Fibroblast of villous mesenchyme (primary cell): ENCODE measurements at places on chromosomes 3 and 15. TPM values are rescaled to one million over a fixed set of nuclear protein-coding genes. Genes with fewer than 3 reads are reported as not detected.

SETMAR gene
- 9.1 and 11.3 TPM in 2 replicates for total RNA-seq

ALG1L2 gene
- total RNA-seq, result 0.86 TPM in 1 of 2 replicates, not detected in the other

- peak; percentile 64 for DNase-seq
These were observed at the start of gene PLCD1 for GRCh38 chr3:38029400-38030125. Gene PLCD1 (minus strand): TSS chr3:38029642. CDS start chr3:38029539, 103 bp downstream.

GRCh38 chr15:41291065-41291631, 41.2 kb downstream of the OIP5 start:
- no peak for DNase-seq

- DNase-seq, result no peak
These were observed 27.8 kb downstream of the COL8A1 start for GRCh38 chr3:99666201-99666600.

IL12A gene
- 0.64 and 2.2 TPM in 2 replicates for total RNA-seq

DNA sequence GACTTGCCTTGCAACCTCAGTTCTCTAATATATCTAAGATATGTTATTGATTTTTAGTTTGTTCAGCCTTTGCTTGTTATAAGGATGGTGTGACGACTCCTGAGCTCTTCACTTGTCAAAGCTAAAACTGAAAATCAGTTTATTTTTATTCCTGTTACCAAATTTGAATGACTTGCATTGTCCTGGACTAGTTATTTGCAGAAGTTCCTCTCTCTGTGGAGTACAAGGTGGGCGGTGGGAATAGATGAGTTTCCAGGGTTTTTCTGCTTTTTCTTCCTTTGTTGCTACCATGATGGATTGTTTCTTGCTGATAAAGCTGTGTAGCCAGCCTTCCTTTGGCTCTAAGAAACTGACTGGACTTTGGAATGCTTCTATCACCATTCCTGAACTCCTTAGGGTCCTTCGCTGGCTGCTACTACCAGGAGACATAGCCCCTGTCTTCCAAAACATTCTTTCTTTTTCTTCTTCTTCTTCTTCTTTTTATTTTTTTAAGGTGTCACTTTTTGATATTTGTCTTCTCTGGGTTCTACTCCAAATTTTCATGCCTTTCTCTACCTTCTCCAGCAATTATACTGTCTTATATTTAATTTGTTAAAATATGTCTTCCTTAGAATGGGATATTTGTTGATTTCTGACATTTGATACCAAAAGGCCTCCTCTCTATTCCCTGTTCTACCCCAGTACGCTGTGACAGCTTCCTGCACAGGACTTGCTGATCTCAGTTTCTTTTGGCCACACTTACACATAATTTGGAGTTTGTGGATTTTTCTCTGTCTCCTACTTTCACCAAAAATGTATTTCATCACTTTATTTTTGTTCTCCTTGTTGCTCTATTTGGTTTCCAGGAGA, 145.1 kb upstream of the THRB start:
- DNase-seq, result no peak

DNA sequence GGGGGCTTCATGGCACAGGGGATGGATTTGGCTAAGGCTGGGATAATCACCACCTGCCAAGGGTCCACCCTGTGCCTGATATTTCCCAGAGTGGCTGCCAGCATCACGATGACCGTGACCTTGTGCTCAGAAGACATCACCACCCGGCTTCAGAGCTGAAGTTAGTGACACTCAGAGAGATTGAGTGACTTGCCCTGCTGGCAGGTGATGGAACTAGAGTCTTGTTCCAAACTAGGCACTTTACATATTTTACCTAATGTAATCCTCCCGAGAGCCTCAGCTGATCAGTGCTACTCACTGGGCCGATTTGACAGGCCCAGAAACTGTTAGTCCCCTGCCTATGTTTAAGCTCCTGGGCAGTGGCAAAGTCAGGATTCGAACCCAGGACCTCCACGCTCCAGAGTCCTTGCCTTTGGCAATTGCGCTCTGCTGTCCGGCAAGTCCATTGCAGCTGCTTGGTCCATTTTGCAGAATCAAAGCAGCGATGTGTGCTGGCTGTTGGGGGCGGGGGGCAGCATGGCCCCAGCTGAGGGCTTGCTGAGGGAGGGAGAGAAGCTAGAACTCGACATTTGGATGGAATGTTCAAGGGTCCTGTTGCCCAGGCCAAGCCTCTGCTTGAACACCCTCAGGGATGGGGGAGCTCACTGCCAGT, 74.8 kb upstream of the GATA2 start:
- no peak for DNase-seq

NMNAT3 gene
- total RNA-seq, result 0.64 and 0.86 TPM in 2 replicates

- peak; percentile 40 for DNase-seq
These were observed 18.1 kb upstream of the VGLL4 start for GRCh38 chr3:11661827-11662226.

EFL1 gene
- total RNA-seq, result 18.0 and 22.9 TPM in 2 replicates

DNA sequence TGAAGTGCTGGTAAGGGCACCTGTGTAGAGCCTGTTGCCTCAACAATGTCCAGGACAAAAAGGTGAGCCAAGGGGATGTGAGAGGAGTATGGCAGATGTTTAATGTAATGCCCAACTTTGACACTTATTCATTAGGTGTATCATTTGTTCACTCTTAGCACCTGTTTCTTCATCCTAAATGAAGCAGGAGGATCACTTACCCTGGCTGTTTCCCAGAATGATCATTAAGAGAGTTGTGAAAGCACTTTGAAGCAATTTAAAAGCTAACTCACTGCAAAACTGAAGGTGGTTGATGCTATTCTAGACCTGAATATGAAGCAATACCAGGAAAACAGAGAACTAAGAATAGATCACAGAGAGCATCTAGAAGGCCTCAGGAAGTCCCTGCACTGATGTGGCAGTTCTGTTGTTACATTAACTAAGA, 3.4 kb upstream of the HHLA2 start:
- no peak for DNase-seq

HDAC11 gene
- total RNA-seq, result 7.1 and 9.5 TPM in 2 replicates

GRCh38 chr3:151293127-151293526, 14.8 kb upstream of the P2RY14 start:
- DNase-seq, result no peak

GRCh38 chr3:22862111-22862510, 341.0 kb upstream of the UBE2E2 start:
- no peak for DNase-seq

- DNase-seq, result peak; percentile 6
These were observed 613.3 kb downstream of the TUSC7 start for GRCh38 chr3:117322866-117323265.

A4GNT gene
- total RNA-seq, result under 0.01 TPM in 1 of 2 replicates, not detected in the other

DNA sequence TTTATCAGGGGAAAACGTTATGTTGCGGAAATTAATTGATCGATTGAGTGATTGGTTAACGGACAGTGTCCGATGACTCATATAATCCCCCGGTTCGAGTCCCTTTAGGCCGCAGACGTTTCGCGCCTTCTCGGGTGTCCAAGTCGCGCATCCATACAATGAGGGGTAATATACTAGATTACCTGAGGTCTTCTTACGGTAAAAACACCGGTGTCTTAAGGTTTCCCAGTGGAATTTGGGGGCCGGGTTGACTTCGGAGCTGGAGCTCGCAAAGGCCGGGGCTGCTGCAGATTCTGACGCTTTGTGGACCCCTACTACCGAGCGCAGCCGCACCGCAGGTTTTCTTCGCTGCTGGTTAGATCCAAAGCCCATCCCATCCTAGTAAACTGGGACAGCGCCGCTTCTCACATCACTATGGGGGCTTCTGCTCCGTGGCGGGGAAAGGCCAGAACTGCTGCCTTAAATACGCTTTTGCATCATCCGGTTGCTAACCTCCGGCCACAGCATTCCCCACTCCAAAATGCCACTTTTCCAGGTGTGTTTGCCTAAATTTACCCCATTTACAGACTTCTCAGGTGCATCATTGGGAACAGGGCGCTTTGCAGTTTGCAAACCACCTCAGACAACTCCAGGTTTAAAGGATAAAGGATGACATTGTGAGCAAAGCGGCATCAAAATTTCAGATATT, 858 bp upstream of the SACM1L start:
- DNase-seq, result no peak

DNA sequence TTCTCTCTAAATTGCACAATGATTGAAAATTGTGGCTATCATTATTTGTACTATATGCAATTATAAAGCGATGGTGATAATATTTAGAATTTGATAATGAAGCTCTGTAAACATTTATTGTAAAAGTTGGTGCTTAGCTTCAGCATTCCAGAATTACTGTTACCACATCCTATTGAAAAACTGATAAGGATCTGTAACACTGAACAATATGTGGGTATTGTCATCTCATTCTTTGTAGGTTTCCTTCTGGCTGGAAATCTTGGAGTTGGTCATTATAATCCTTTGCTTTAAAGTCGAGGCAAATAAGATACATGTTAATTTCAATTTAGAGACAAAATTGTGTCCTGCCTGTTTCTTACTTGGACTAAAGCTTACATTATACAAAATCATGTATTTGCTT, 323.4 kb upstream of the GOLIM4 start:
- DNase-seq, result no peak

GRCh38 chr3:30124435-30125370, 481.7 kb upstream of the TGFBR2 start:
- DNase-seq, result peak; percentile 31

DNA sequence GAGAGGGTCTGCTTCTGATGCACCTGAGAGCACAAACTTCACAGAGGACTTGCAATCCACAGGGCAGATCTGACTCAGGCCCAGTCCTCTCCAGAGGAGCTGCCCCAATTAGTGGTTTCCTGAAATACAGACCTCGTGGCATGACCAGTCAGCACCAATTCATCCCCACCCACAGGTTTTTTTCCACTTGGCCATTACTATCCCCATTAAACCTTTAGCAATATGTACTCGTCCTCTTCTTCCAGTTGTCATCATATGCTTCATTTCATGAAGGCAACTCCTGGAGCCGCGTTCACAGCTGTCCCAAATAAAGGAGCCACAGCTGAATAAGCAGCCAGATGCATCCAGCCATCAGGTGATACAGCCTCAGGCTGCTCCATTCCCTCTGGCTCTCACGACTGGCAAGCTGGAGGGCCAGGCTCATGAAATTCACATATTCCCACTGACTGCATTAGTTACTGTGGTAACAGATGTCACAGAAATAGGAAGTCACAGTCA, 163.1 kb downstream of the FMN1 start:
- DNase-seq, result peak; percentile 36

DNA sequence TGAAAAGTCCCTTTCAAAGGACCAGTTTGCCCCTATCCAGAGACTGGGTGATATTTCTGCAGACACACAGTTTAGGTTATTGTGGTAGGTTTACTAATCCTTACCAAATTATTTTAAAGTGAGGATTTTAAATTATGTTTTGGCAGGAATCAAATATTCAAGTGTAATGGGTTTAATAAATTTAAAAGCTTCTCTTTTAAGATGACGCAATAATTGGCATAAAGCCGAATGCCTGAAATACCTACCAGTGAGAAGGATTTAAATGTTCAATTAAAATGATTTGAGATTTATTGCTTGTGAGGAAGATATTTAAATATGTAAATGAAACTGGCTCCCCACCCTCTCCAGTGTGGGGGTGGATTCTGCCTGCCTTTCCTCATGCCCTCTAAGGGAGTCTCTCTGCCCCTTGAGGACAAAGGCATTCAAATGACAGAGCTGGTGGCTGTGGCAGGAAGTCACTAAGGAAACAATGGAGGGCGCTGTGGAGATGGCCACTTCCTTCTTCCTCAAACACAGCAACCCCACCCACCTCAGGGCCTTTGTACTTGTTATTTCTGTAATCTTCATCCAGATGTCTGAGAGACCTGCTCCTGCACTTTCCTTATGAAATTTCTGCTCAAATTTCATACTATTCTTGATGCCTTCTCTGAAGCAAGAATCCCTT, 131.7 kb downstream of the TNIK start:
- no peak for DNase-seq

DNA sequence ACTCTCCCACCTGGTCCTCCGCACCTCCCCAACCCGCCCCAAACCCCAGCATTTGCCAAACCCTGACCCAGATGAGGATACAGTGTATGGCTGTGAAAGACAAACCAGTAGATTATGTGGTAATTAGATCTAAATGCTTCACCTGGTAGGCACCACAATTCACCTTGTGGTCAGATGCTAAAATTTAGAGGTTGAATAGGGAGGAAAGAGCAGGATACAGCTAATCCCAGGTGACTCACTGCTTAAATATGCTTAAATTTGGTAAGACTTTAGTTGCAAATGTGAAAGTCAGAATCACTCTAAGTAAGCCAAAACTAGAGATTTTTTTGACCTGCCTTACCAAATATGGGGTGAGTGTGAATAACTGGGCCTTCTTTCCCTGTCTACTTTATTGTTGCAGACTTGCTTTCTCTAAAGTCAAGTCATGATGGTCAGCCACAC, 105.5 kb downstream of the MME start:
- DNase-seq, result peak; percentile 74

DNA sequence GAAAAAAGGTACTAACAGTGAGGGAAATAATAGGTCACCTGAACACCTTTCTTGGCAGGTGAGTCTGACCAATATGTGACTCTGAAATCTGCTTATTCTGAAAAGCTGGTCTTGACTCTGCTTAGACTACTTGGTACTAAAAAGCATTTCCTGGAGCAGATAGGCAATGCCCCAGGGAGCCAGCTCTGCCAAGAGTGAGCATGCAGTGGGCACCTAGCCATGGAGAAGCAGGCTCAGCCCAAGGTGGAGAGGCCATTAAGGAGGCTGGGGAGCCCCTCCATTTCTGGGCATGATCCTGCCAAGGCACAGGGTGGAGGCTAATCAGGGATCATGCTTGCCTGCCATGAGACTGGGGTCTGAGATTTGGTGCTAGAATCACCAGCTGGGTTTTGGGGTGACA, 1.6 kb upstream of the LTF start:
- DNase-seq, result no peak

- DNase-seq, result no peak
These were observed 15.4 kb upstream of the SCAP start for GRCh38 chr3:47491186-47491585.

- peak; percentile 39 for DNase-seq
These were observed 1.2 kb upstream of the LRRC34 start for GRCh38 chr3:169813757-169814517.

CYP8B1 gene
- not detected in 2 replicates for total RNA-seq

SIDT1 gene
- not detected in 2 replicates for total RNA-seq

GRCh38 chr3:155519078-155519477, 225.6 kb upstream of the STRIT1 start:
- DNase-seq, result no peak

DNA sequence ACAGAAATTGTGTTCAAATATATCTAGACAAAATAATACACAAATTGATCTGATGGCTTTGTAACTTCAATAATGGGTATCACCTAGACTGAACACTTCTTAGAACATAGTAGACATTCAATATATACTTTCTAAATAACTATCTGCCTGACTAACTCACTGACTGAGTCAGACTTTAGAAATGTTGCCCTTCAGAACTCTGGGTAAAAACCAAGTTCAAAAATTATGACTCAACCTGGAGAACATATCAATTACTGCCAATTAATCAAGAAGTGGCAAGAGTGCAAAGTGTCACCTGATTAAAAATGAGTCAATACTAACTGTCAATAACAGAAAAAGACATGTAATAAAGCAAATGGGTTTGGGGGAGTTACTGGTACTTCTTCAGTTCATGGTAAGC, 144.6 kb upstream of the TMCO5A start:
- DNase-seq, result peak; percentile 24

ISLR gene
- total RNA-seq, result 73.8 and 83.4 TPM in 2 replicates

DNA sequence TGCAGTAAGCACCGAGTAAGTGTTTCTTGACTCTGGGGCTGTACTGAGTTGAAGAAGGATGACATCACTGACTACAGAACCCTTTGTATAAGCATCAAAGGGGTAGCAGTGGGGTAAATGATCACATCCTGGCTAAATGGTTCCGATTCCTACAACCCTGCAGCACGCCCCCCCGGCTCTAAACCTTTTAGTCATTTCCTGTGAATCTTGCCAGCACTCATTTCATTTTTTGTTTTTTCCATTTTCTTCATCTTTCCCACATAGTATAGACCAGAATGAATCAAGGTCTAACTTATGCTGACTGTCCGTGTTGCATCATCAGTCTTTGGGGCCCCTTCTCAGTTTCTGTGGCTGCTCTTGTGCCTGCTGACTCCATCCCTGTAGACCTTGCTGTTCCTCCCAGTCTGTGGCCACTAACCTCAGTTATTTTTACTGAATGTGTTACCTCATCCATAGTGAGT, 383.1 kb upstream of the TPRG1 start:
- peak; percentile 79 for DNase-seq
